Stimulated activated CD4-positive, alpha-beta T cell treated with anti-CD3 and anti-CD28 coated beads, Interleukin-12 subunit alpha, Interleukin-12 subunit beta, amount 100 ng/mL, for 48 hours (primary cell): ENCODE measurements at places on chromosomes 6 and 20.
A peak's percentile ranks its signal among the peaks of the same experiment; 100 is the strongest.

DNA sequence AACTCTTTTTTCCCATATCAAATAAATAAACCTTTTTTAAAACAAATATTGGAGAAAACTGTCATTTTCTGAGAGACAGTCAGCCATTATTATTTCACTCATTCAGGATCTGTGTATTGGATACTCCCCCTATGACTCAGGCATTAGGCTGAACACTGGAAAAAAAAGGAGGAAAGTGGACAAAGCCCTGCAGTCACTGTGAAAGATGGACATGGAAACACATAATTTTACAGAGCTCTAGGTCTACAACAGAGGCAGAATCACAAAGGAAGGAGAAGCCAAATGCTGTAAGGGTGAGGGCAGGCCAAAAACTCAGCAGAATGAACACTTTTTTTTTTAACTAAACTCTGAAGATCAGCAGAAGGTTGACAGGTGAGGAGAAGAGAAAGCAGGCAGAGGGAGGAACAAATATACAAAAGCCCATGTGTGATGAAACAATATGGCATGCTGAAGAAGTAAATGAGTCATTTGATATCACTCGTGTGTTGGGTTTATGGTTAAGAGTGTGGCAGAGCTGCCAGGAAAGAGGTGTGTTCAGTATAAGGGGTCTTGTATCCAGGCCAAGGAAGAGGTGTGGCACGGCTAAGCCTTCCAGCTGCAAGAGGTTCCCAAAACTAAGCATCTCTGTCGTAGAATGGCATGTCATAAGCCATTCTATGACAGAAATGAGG is 39.1 kb downstream of the EPB41L2 start:
- no peak for DNase-seq

DNA sequence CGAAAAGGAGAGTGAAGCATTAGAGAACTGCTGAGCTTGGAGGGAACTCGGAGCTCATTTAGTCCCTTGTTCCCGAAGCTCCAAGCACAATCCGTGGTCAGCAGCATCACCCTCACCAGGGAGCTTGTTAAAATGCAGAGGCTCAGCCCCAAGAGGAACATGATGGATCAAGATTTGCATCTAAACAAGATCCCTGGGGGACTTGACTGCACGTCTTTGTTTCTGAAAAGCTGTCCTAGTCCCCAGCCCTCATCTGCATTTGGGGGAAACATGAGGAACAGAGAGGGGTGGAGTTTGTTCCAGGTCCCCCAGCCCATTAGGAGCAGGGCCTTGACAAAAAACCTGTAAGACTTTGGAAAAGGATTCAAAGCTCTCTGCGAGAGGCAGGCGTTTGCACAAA is 4.1 kb upstream of the LBP start:
- no peak for DNase-seq

GRCh38 chr20:61185181-61185580 is 66.9 kb upstream of the CDH4 start:
- no peak for DNase-seq

- DNase-seq, result peak; percentile 63
Measured at GRCh38 chr6:30819297-30819917, 64.9 kb upstream of the DDR1 start.

GRCh38 chr6:14703586-14703985 is 542.3 kb upstream of the JARID2 start:
- no peak for DNase-seq

DNA sequence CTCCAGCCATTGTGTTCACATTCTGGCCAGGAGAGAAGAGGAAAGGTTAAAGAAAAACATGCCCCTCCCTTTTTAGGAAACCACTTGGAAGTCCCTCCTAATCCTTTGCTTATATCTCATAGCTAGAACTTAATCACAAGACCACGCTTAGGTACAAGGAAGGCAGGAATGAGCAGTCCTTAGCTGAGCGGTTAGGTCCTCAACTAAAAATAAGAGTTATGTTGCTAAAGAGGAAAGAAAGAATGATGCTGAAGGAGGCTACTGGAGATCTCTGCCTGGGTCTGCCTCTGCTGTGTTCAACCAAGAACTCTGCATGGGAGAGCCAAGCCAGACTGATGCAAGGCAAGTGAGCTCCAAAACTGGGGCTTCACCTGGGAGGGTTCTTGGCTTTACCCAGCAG is 11.6 kb upstream of the ARFGEF2 start:
- DNase-seq, result no peak

- DNase-seq, result no peak
Measured at GRCh38 chr6:44100088-44100550, 27.1 kb downstream of the MRPL14 start.

- no peak for DNase-seq
Measured at GRCh38 chr6:131917318-131917717, 33.9 kb downstream of the CCN2 start.

DNA sequence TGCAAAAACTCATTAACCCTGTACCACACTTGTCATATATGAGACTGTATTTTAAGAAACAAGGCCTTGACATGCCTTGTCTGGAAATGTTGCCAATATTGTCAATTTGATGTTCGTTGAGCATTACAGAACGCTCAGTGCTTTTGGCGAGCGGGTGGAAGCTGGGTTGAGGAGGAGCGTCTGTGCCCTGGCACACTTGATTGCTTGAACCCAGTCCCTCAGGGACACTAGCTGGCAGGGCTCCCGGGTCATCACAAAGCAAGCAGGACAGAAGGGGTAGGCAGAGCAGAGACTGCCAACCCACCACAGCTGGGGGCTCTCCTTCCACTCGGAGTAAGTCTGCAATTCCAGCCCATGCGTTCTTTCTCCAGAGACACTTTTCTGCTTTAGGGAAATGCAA is 286.3 kb downstream of the KHDC1L start:
- no peak for DNase-seq
